Central memory CD4-positive, alpha-beta T cell (primary cell): ENCODE measurements at places on chromosomes 2 and 18.

- no peak for DNase-seq
Measured at GRCh38 chr18:56112013-56112749, 524.2 kb upstream of the TCF4 start.

GRCh38 chr18:69843015-69843414, 104.7 kb downstream of the CD226 start:
- DNase-seq = no peak

DNA sequence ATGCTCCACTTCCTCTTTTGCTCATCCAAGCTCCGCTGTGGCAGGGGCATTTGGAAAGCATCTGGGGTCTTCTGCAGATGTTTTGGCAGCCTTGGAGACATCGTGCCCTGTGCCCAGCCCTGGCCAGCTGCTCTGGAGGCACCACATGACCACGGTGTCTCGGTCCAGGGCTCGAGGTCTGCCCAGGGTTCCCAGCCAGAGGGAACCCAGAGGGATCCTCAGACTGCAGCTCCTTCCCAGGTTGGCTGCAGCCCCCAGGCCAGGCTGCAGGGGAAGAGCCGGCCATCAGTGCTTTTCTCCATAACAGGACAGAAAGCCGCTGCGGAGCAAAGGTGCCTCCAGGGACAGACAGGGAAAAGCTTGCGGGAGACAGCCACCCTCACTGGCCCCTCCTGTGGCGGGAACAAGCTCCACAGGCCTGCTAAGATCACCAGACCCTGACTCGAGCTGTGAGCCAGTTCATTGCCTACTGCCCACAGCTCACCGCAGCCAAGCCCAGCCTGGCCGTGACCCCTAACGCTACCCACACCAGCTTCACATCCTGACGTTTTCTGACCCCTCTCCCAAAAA, 74.7 kb downstream of the SMAD7 start:
- DNase-seq = no peak

DNA sequence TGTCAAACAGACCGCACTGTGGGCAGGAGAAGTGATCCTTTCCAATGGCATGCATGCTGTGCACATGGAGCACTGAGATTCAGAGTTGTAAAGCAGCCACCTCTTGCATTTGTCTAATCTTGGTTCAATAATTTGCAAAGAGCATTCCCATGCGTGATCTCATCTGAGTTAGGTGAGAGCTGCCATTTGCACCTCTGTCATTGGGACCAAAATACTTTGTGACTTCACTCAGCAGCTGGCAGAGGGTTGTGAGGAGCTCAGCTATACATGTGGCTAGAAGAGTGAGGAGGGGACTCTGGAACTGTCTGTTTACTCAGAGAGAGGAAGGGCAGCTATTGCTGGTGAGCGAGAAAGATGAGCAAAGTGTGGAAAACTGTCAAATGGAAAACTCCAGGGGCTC, 265.1 kb upstream of the TNP1 start:
- DNase-seq = no peak
